ENCODE measurements at places on chromosomes 16 and 17.

DNA sequence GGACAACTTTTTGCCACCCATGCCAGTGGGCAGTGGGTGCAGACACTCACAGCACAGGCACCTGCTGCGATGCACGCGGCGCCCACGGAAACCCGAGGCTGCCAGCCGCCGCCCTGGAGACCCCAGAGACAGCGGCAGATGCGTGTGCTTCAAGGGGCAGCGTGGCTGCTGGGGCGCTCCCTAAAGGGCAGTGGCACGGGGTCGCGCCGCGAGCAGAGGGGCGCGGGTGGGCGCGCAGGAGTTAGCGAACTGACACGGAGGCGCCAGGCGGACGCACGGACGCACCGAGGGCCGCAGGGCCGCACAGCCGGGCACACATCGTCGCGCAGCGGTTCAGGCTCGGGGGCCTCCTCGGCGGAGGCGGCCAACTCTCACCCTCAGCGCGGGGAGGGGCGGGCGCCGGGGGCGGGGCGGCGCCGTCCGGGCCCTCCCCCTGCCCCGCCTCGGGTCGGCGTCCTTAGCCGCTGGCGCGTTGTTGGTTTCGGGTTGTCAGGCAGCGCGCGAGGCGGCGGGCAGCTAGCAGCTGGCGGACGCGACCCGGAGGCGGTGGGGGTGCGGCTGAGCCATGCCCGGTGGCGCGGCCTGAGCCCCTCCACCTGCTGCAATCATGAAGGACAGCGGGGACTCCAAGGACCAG lies at the start of gene KIF19:
KIF19 (plus strand) TSS at position 484 of the 637 bp plus-strand sequence; CDS start at position 608, 124 bp downstream.
- no peak for DNase-seq

DNA sequence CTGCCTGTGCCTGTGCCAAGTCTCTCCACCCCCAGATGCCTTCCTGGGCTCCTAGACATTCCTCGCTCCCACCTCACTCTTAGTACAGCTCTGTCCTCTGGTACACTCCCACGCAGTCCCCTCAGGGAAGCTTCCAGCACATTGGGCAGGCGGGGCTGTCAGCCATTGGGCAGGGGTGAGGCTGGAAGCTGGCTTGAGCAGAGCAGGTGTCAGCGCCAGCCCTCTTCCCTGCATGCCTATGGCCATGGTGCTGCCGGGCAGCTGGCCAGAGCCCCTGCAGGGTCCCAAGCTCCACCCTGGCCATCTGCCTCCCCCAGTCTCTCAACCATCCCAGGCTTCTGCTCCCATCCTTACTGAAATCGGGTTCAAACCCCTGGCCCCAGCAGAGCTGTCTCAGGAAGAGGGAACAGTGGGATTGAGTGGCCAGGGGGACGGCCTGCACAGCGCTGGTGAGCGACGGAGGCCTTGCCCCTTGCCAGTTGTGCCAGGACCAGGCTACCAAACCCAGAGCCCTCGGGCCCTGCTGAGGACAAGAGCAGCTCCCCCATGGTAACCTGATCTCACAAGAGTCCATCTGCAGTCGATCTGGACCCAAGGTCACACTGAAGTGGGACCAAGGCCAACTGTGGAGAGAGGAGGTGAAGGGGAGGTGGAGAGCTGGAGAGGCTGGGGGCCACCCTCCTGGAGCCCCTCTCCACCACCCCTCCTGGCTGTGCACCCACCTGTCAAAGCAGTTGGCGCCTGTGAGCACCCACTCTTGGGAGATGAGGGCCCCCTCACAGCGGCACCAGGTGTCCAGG lies 2.4 kb upstream of the B9D1 start:
- DNase-seq = no peak

- no peak for DNase-seq
These were observed 14.5 kb upstream of the ADORA2B start for GRCh38 chr17:15930426-15930825.

DNA sequence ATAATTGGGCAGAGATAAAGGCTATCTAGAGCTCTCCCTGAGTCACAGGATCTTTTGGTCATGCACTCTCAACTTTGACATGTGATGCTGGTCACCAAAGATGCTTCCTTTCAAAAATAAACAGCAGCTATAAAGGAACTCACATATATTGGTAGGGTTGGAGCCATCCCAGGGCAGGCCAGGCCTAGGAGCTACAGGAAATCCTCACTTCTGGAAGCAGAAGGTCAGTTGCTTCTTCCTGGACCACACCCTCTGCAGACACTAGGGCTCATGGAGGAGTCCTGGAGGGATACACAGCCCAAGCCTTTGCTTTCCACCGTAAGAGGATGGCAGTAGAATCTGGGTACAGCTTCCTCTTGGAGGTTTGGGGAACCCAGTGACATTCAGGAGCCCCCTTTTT lies 24.6 kb downstream of the SOST start:
- no peak for DNase-seq

DNA sequence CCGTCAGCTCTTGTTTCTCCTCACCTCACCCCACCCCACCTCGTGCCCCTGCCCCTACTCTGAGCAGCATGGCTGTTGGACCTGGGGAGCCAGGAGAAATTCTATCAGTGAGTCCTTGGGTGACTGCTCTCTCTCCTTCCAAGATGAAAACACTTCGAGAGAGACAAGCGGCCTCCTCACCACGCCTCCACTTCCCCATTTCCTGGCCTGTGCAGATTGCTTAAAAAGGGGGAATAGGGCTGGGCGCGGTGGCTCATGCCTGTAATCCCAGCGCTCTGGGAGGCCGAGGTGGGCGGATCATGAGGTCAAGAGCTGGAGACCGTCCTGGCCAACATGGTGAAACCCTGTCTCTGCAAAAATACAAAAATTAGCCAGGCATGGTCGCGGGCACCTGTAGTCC lies 9.5 kb downstream of the DLX4 start:
- no peak for DNase-seq

DNA sequence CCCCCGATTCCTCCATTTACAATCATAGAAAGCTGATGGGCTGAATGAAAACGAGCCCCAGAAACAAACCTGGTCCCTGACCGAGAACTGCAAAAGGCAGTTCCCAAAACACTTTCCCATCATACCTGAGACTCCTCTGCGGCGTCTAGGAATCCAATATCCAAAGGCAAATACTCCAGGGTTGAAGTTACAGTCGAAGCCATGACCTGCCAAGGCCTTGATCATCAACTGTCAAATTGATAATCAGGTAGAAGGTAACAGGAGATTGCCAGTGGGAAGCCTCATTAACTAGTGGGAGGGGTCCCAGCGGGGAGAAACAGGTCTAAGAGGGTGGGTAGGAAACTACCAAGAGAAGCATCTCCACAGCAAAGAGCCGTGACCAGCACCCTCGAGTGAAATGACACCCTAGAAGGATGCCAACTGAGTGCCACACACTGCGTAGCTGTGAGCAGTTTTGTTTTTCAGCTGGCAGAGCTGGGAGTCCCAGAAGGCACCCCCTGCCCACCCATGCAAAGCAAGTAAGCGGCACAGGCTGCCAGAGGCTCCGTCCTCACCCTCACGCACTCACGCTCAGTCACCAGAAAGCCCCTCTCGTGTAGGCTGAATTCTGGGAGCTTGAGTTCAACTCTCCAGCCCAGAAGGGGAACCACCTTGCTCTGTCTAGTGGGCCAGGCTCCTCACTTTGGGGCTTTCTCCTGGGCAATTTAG lies 146.1 kb downstream of the GAS7 start:
- no peak for DNase-seq

- no peak for DNase-seq
These were observed 79.2 kb downstream of the MRM3 start for GRCh38 chr17:861364-861763.

DNA sequence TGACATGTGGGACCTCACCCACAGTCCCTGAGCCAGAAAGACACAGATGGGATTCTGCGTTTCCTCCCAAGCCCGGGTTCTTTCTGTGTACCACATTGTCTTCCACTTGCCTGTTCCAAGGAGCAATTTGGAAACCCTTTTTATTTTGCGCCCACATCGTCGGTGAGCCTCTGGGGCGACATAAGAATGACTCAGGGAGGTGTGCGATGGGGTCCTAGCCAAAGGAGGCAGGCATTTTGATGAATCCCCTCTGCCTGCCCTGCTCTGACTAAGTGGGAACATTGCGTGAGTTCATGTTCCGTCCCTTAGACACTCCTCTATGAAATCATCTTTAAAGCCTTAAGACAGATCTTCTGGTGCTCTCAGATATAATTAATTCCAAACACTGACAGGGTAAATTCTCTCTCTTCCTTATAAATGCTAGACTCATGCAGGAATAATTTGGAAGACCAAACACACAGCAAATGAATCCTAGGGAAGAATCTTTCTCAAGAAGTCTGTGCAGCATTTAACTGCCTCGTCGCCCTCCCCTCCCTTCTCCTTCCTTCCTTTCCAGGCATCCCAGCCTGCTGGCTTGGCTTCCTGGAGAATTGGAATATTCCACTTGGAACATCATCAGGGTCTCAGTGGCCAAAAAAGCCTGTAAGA lies 52.7 kb upstream of the FOXF1 start:
- no peak for DNase-seq

DNA sequence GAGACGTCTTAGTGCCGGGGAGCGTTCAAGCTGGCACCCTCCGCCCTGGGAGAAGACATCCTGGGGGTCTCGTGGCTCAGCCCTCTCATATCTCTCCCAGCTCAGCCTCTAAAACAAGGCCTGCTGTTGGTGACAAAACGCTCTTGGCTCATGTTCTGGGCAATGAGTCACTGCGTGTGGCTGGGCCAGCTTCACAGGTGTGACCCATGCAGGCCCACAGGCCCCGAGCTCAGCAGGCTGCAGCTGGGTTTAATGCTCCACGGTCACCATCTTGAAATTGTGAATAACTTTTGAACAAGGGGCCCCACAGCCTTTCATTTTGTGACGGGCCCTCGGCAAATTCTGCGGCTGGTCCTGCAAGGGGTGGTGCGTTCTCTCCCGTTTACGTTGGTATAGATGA lies 22.4 kb downstream of the GAA start:
- DNase-seq = no peak

DNA sequence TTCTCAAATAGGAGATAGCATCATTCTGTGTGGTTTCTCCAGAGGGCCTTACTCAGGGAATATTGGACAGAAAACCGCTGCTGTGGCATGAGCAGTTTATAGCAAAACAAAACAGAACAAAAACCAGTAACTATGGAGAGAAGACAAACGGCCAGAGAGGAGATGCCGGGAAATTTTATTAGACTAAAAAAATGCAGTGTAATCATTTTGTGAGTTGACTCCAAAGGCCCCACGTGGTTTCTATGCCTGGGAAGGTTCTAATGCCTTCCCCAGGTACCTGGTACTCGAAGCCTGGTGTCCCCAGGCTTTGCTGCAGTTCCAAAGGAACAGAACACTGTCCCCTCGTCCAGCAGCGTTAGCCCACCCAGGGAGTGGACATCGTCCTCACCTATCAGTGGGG lies 12.9 kb upstream of the CACNG5 start:
- no peak for DNase-seq

DNA sequence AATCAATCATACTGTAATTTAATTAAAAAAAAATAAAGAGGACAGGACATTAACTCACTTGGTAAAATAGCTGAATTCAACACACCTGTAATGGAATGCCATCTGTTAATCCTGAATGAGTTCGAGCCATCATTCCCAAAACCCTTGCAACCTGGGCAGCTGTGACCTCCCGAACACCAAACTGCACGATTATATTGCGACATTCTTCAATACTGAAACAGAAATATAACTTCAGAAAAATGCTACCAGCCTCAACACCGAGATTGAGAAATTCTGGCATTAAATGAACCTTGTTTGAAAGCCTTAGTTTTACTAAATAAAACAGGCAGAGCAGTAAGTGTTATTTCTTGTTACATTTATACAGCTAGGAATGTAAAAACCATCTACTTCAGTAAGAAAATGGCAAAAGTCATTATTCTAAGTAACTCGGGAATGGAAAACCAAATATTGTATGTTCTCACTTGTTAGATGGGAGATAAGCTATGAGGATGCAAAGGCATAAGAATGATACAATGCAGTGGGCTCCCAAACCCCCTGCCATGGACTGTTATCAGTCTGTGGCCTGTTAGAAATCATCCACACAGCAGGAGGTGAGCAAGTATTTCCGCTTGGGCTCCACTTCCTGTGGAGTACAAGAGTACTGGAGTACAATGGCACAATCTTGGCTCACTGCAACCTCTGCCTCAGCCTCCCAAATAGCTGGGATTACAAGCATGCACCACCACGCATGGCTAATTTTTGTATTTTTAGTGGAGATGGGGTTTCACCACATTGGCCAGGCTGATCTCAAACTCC lies 46.5 kb downstream of the CNOT1 start:
- DNase-seq = no peak

- no peak for DNase-seq
These were observed 15.6 kb downstream of the DCAKD start for GRCh38 chr17:45035848-45036247.

GRCh38 chr17:79843474-79843815 lies 4.2 kb upstream of the CBX4 start:
- DNase-seq = no peak

Data from epithelial cell of proximal tubule (primary cell).